ENCODE measurements at places on chromosomes 6 and 20.
A peak's percentile ranks its signal among the peaks of the same experiment; 100 is the strongest.

DNA sequence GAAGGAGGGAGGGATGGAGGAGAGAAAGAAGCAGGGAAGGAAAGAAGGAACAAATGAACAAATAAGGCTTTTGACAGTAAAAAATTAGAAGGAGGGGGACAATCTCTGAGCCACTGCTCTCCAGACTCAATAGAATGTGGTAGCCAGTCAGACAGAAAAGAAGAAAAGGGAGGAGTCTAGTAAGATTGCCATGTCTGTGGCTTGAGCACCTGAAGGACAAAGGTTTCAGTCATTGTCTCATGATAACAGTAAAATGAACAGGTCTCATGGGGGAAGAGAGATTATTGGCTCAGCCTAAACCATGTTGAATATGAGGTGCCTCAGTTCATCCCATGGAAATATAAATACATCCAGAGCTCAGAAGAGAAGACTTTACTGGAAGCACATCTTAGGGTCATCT lies 14.0 kb upstream of the LOC128125822 start:
- DNase-seq, result no peak
- H3K27ac ChIP-seq, result no peak overlapping the region
- no peak overlapping the region for H3K4me3 ChIP-seq
- no peaks in the 10 kb centered on the region for H3K36me3 ChIP-seq

GRCh38 chr6:121848523-121849255 lies 413.2 kb downstream of the GJA1 start:
- DNase-seq, result no peak
- no peak overlapping the region for H3K4me3 ChIP-seq
- H3K27ac ChIP-seq, result no peak overlapping the region
- H3K27me3 ChIP-seq, result no peaks in the 10 kb centered on the region

DNA sequence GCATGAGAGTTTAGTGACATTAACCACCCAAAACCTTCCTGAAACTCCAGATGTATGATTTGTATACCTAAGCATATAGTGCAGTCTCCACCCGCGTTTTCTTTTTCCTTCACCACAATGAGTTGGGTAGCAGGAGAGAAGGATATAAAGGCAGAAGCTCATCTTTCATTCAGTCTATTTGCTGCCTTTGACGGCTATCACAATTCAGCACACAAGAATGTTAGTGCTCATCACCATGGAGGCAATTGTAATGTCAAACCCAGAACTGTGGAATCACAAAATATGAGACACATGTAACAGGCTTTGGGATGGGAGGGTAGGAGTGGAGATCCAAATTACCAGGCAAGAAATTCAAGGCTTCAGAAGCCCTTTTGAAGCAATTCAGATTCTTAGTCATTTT lies 17.6 kb downstream of the ZHX3 start:
- peak overlapping the region; percentile 36 for H3K27ac ChIP-seq
- DNase-seq, result peak; percentile 27
- H3K36me3 ChIP-seq, result no peaks in the 10 kb centered on the region
- no peak overlapping the region for H3K4me3 ChIP-seq
- peaks cover 28% of the 10 kb centered on the region for H3K4me1 ChIP-seq

DNA sequence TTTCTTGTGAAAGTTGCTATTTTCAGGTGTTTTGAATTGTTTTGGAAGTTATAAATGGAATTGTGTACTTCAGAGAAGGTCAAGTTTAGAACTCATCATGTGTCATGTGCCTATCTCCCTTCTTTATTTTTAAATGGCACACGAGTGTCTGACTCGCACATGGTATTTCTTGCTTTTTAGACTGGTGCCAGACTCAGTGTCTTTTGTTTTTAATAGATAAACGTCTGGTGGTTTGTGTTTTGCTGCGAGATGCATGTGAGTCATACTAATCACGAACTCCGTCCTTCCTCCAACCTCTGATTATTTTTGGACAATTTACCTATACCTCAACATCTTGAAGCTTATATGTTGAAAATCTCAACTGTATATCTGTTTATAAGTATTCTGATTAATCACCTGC lies 292.1 kb downstream of the CDKAL1 start:
- peaks cover 38% of the 10 kb centered on the region for H3K4me1 ChIP-seq
- no peaks in the 10 kb centered on the region for H3K27me3 ChIP-seq
- peak overlapping the region; percentile 69 for H3K4me3 ChIP-seq

DNA sequence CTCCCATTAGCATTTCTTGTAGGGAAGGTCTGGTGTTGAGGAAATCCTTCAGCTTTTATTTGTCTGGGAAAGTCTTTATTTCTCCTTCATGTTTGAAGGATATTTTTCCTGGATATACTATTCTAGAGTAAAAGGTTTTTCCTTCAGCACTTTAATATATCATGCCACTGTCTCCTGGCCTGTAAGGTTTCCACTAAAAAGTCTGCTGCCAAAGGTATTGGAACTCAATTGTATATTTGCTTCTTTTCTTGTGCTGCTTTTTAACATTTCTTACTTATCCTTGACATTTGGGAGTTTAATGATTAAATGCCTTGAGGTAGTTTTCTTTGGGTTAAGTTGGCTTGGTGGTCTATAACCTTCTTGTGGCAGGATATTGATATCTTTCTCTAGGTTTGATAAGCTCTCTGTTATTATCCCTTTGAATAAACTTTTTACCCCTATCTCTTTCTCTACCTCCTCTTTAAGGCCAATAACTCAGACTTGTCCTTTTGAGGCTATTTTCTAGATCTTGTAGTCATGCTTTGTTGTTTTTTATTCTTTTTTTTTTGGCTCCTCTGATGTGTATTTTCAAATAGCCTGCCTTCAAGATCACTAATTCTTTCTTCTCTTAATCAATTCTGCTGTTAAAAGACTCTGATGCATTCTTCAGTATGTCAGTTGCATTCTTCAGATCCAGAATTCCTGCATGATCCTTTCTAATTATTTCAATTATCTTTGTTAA lies 225.0 kb upstream of the ZNF217 start:
- H3K27me3 ChIP-seq, result peaks cover 6% of the 10 kb centered on the region
- DNase-seq, result no peak
- H3K4me1 ChIP-seq, result peaks cover 23% of the 10 kb centered on the region

- no peak overlapping the region for H3K4me3 ChIP-seq
- no peak overlapping the region for H3K27ac ChIP-seq
These were observed 29.0 kb downstream of the PCK1 start for GRCh38 chr20:57589728-57590484.

DNA sequence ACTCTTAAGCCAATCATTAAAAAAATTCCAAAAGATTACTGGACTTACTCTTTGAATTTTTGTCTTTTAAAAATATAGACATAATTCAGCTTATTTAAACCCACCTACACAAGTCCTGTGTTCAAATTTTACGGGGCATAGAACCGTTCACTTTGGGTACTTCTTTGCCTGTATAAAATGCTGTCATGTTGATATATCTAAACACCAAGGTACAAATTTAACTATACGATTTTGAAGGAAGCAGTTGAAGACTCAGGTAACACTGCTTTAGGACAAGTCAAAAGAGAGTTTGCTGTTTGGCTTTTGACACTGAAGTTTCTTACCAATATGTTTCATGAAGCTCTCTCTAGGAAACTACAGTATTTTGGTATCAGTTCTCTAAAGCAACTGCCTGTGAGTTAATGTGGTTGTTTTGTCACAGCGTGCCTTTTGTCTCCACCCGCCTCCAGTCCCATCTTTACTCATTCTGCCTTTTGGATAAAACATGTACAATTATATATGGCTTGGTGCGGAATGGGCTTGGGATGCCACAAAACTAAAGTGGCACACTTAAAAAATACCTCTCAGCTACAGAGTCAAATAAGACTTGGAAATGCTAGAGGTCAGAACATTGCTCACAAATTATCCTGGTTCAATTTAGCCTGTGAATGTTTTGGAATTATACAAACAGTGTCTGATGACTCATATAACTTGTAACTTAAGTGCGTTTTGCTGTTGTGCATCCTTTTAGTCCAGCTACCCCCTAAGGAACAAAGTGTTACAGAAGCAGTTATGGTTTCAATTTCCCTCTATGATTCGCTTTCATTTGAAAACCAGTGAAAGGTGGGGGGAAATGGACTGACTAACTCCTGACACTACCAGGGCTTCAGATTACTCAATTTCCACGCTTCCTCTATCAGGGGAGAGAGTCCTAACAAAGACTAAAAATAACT lies 38.7 kb downstream of the RGS17 start:
- H3K36me3 ChIP-seq, result no peaks in the 10 kb centered on the region
- H3K27ac ChIP-seq, result peak overlapping the region; percentile 66
- peak overlapping the region; percentile 72 for H3K4me3 ChIP-seq
- H3K27me3 ChIP-seq, result peaks cover 1% of the 10 kb centered on the region
- DNase-seq, result peak; percentile 56

- no peak for DNase-seq
- H3K4me3 ChIP-seq, result no peak overlapping the region
- H3K36me3 ChIP-seq, result no peaks in the 10 kb centered on the region
These were observed 125.2 kb upstream of the EYA4 start for GRCh38 chr6:133115946-133116345.

GRCh38 chr6:5067305-5067704 lies 17.8 kb upstream of the PPP1R3G start:
- no peak overlapping the region for H3K27ac ChIP-seq
- H3K36me3 ChIP-seq, result peaks cover 4% of the 10 kb centered on the region
- peaks cover 4% of the 10 kb centered on the region for H3K27me3 ChIP-seq
- no peak overlapping the region for H3K4me3 ChIP-seq
- no peak for DNase-seq

- DNase-seq, result no peak
- no peaks in the 10 kb centered on the region for H3K27me3 ChIP-seq
- no peaks in the 10 kb centered on the region for H3K36me3 ChIP-seq
- H3K4me3 ChIP-seq, result no peak overlapping the region
These were observed 17.2 kb upstream of the SNAP25 start for GRCh38 chr20:10201321-10201870.

GRCh38 chr6:2883673-2884072 lies 19.4 kb downstream of the SERPINB9 start:
- H3K36me3 ChIP-seq, result peaks cover 10% of the 10 kb centered on the region
- H3K27ac ChIP-seq, result no peak overlapping the region
- H3K27me3 ChIP-seq, result peaks cover 16% of the 10 kb centered on the region
- H3K4me3 ChIP-seq, result no peak overlapping the region

GRCh38 chr6:108341372-108341771 lies 46.5 kb downstream of the AFG1L start:
- no peak overlapping the region for H3K27ac ChIP-seq
- H3K27me3 ChIP-seq, result no peaks in the 10 kb centered on the region
- H3K36me3 ChIP-seq, result no peaks in the 10 kb centered on the region
- no peak overlapping the region for H3K4me3 ChIP-seq
- no peaks in the 10 kb centered on the region for H3K4me1 ChIP-seq
- DNase-seq, result no peak

GRCh38 chr6:49299279-49299678 lies 163.8 kb downstream of the MMUT start:
- no peaks in the 10 kb centered on the region for H3K36me3 ChIP-seq
- no peak overlapping the region for H3K4me3 ChIP-seq
- H3K27me3 ChIP-seq, result no peaks in the 10 kb centered on the region
- DNase-seq, result peak; percentile 40
- H3K27ac ChIP-seq, result no peak overlapping the region

DNA sequence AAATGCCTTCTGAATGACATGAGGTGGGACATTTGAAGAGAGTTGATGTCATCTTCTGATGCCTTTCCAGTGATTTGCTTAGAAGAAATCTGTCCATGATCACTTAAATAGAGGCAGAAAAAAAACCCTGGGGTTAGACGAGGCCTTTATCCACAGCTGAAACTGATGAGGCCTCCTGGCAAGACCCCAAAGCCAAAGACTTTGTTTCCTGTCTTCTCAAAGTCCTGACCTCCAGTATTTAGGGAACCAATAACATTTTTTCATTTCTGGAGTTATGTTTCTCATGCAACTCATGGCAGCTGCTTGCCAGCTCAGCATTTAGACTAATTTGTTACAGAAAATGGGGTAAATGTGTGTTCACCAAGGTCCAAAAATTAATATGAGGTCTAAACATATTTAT lies 248.0 kb upstream of the PRDM1 start:
- no peak overlapping the region for H3K4me3 ChIP-seq
- no peak overlapping the region for H3K27ac ChIP-seq
- H3K27me3 ChIP-seq, result no peaks in the 10 kb centered on the region
- H3K36me3 ChIP-seq, result no peaks in the 10 kb centered on the region
- no peak for DNase-seq

GRCh38 chr6:15927531-15928225 lies 201.2 kb upstream of the MYLIP start:
- H3K36me3 ChIP-seq, result peaks cover 14% of the 10 kb centered on the region
- H3K4me1 ChIP-seq, result no peaks in the 10 kb centered on the region
- peaks cover 2% of the 10 kb centered on the region for H3K27me3 ChIP-seq
- H3K27ac ChIP-seq, result no peak overlapping the region
- DNase-seq, result no peak
- no peak overlapping the region for H3K4me3 ChIP-seq

DNA sequence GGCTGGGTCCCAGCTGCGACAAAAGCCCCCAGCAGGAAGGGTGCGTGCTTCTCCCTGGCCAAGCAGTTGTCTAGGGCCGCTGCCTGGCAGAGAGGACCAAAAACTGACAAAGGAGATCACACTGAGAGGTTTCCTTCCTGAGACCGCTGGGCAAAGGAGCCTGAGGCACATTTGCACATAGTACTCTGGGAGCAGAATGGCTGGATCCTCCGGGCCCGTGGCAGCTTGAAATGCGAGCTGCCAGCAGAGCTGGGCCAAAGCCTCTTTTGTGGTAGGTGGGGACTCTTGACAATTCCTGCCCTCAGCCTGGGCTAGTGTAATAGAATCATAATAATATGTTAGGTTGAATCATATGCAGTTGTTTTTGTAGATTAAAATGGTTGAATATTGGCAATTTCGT lies 33.1 kb upstream of the RNF8 start:
- H3K4me3 ChIP-seq, result no peak overlapping the region
- peaks cover 2% of the 10 kb centered on the region for H3K27me3 ChIP-seq
- DNase-seq, result no peak
- peaks cover 38% of the 10 kb centered on the region for H3K4me1 ChIP-seq
- H3K27ac ChIP-seq, result no peak overlapping the region
- peaks cover 13% of the 10 kb centered on the region for H3K36me3 ChIP-seq

- DNase-seq, result no peak
- H3K4me3 ChIP-seq, result no peak overlapping the region
- H3K27ac ChIP-seq, result no peak overlapping the region
These were observed 18.0 kb downstream of the SMAP1 start for GRCh38 chr6:70685494-70686180.

GRCh38 chr20:39717936-39718335 lies 755.8 kb downstream of the DHX35 start:
- no peak for DNase-seq
- H3K27me3 ChIP-seq, result no peaks in the 10 kb centered on the region
- H3K4me1 ChIP-seq, result no peaks in the 10 kb centered on the region
- peaks cover 5% of the 10 kb centered on the region for H3K36me3 ChIP-seq
- no peak overlapping the region for H3K27ac ChIP-seq

DNA sequence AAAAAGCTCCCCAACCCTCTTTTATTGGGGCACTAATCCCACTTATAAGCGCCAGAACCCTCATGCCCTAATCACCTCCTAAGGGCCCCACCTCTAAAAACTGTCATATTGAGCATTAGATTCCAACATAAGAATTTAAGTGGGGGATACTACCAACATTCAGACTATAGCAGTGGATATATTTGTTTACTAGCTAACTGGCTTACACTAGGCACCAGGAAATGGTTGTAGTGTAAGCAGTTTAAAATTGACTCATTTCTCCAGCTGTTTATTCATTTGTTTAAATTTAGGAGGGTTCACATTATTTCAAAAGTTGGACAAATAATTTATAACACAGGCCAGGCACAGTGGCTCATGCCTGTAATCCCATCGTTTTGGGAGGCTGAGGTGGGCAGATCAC lies 22.9 kb downstream of the MTO1 start:
- H3K27me3 ChIP-seq, result no peaks in the 10 kb centered on the region
- no peaks in the 10 kb centered on the region for H3K4me1 ChIP-seq
- DNase-seq, result no peak

All from HFFc6 (cell line).